ENCODE measurements at places on chromosomes 11 and 22.
A peak's percentile ranks its signal among the peaks of the same experiment; 100 is the strongest.

GRCh38 chr11:64198511-64198910, 8.0 kb upstream of the FERMT3 start:
- no peak for DNase-seq
- H3K4me1 ChIP-seq: no peaks in the 10 kb centered on the region
- no peaks in the 10 kb centered on the region for H3K27me3 ChIP-seq
- no peak overlapping the region for H3K4me3 ChIP-seq
- H3K27ac ChIP-seq: no peak overlapping the region
- peaks cover 28% of the 10 kb centered on the region for H3K36me3 ChIP-seq

DNA sequence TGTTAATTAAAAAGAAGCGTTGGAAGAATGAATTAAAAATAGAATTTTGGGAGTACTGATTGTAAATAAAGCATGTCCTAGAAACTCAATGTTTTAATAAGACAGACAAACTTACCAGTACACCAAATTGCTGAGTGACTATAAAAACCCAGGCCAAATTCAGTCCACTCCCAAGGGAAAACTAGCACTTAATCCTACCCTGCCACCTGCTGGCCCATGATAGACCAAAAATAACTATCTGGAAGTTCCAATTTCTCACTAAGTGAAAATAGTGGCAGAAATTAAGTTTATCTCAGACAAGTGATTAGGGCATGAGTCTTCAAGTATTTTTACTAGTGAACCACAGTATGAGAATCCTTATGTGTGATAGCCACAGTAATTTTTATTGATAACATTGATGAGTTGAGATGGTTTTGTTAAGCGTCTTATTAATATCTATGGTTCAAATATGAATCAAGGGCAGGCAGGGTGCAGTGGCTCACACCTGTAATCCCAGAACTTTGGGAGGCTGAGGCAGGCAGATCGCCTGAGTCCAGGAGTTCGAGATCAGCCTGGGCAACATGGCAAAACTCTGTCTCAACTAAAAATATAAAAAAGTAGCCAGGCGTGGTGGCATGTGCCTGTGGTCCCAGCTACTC, 9.8 kb upstream of the DDX10 start:
- no peaks in the 10 kb centered on the region for H3K36me3 ChIP-seq
- H3K27ac ChIP-seq: no peak overlapping the region
- no peaks in the 10 kb centered on the region for H3K4me1 ChIP-seq
- H3K27me3 ChIP-seq: peaks cover 18% of the 10 kb centered on the region
- H3K4me3 ChIP-seq: no peak overlapping the region

DNA sequence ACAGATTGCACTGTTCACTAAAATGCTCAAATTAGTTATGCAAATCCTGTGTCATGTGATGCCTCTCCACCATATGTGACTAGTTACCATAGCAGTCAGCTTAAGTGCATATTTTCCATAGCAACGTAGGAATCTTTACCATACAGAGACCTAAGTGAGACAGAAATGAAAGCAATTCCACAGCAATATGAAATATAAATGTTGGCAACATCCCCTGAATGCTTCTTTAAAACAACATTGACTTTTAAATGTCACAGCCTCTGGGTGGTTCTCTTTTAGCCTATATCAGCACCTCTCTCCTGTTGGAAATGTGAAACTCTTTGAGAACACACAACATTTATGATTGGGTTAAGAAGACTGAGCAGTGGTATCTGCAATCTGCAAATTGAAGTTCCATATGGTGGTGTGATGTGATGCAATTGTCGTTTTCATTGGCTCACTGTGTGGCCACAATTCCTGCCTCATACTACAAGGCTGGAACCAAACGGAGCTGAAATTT, 814.6 kb downstream of the DLG2 start:
- no peaks in the 10 kb centered on the region for H3K4me1 ChIP-seq
- H3K4me3 ChIP-seq: no peak overlapping the region
- no peak for DNase-seq
- H3K27ac ChIP-seq: no peak overlapping the region
- no peaks in the 10 kb centered on the region for H3K27me3 ChIP-seq

GRCh38 chr11:45662665-45663485, 2.5 kb downstream of the CHST1 start:
- H3K4me3 ChIP-seq: peak overlapping the region; percentile 88
- peak overlapping the region; percentile 35 for H3K27ac ChIP-seq
- DNase-seq: no peak

DNA sequence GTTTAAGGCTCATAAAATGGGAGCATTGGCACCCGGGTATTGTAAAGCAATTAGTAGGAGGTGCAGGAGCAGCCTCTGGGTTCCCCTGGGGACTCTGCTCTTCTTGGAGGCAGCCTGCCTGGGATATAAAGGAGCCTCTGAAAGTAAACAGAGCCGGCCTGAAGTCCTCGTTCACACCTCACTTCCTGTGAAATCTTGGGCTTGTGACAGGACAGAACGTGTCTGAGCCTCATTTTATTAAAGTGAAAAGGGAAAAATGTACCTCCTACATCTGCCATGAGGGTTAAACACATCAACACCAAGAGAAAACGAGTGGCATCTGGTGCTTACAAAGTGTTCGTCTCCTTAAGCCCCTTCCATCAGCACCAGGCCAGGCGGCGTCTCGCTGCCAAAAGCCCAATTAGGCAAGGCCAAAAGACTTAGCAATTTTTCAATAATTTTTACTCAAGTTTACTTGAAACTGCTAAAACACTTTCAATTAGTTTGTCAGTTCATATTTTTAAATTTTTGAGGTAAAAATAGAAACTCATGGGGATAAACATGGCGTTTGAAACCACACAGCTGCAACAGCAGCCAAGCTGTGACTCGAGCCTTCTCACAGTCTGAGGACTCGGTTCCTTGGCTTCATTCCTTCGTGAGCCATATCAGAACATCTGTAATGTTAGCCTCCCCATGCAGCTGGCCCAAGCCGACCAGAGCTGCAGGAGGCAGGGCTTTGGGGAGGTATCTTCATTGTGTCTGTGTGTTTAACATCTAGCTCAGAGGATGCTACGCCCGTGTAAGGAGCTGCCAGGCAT, 33.6 kb downstream of the MAP6 start:
- H3K27ac ChIP-seq: no peak overlapping the region
- peaks cover 67% of the 10 kb centered on the region for H3K4me1 ChIP-seq
- no peaks in the 10 kb centered on the region for H3K36me3 ChIP-seq
- no peak for DNase-seq
- H3K27me3 ChIP-seq: no peaks in the 10 kb centered on the region

DNA sequence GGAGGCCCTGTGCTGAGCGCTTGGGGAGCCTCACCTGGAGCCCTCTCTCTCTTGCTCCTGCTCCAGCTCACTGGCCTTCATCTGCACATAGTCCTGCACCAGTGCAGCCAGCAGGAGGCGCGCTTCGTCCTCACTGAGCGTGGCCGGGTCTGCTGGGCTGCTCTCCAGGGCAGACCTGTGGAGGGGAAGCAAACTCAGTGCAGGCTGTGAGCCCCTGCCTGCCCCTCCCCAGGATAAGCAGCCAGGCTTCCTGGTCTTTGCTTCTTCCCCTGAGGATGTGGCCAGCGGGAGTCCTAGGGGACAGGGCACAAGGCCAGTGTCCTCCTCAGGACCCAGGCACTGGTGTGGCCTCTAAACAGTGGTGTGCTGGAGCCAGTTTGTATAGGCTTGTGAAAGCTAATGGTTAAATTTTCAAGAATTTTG, 2.2 kb downstream of the CALCA start:
- H3K36me3 ChIP-seq: no peaks in the 10 kb centered on the region
- H3K4me1 ChIP-seq: peaks cover 25% of the 10 kb centered on the region
- no peak overlapping the region for H3K4me3 ChIP-seq
- H3K27me3 ChIP-seq: peaks cover 83% of the 10 kb centered on the region
- DNase-seq: peak; percentile 85

DNA sequence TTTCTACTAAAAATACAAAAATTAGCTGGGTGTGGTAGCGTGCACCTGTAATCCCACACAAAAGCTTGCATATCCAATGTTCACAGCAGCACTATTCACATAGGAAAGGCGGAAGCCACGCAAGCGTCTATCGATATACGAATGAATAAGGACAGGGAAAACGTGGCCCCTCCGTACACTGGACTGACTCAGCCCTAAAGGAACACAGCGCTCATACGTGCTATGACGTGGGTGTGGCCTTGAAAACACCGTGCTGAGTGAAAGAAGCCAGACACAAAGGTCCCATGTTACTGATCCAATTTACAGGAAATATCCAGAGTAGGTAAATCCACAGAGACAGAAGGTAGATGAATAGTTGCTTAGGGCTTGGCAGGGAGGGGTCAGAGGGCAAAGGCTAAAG, 7.0 kb downstream of the LMF2 start:
- no peaks in the 10 kb centered on the region for H3K36me3 ChIP-seq
- H3K27ac ChIP-seq: no peak overlapping the region
- no peak for DNase-seq
- H3K4me3 ChIP-seq: peak overlapping the region; percentile 69
- peaks cover 14% of the 10 kb centered on the region for H3K4me1 ChIP-seq

GRCh38 chr11:72203163-72203562, 11.2 kb downstream of the FOLR1 start:
- H3K36me3 ChIP-seq: no peaks in the 10 kb centered on the region
- H3K4me1 ChIP-seq: no peaks in the 10 kb centered on the region
- no peak for DNase-seq
- H3K27ac ChIP-seq: no peak overlapping the region

DNA sequence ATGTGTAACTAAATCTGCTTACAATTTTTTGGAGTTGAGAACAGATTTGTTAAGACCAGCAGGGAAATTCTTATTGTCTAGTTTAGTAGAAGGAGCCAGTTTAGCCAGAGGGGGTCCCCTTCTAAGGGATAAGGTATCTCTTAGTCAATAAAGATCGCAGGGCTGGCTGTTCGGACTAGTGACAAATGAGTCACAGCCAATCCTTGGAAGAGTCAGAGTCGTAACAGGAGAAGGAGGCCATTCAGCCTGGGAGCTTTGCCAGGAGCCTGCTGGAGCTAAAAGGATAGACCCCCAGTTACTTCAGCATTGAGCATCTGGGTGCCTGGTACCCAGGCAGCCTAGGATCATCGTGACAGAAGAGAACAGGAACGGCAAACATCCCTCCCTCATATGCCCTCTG, 191.6 kb upstream of the ARHGAP20 start:
- no peaks in the 10 kb centered on the region for H3K36me3 ChIP-seq
- H3K27me3 ChIP-seq: no peaks in the 10 kb centered on the region
- H3K4me1 ChIP-seq: no peaks in the 10 kb centered on the region
- no peak for DNase-seq
- no peak overlapping the region for H3K27ac ChIP-seq
- H3K4me3 ChIP-seq: no peak overlapping the region

DNA sequence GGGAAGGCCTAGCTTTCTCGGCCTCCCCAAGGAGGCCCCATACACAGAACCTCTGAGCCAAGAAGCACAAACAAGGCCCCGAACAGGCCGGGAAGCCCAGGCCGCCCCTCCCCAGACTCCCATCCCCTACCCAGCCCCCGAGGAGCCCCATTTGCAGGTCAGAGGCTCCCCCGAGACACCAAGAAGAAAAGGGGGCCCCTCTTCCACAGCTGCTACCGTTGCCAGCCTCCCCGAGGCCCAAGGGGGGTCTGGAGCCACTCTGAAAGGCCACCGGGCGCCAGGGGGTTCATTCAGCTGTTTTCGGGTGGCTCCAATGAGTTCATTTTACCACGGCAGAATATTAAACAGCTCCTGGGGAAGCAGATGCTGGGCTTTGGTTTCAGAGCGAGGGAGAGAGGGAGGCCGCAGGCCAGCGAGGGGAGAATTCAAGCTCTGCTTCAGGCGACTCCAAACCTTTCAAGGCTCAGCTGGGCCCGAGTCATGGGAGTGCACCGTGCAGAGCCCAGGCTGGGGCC, 28.5 kb downstream of the MN1 start:
- H3K27ac ChIP-seq: no peak overlapping the region
- H3K36me3 ChIP-seq: no peaks in the 10 kb centered on the region
- peaks cover 58% of the 10 kb centered on the region for H3K4me1 ChIP-seq
- no peak for DNase-seq
- H3K4me3 ChIP-seq: peak overlapping the region; percentile 38

GRCh38 chr11:61966734-61967115, 709 bp downstream of the FTH1 start:
- peaks cover 37% of the 10 kb centered on the region for H3K36me3 ChIP-seq
- H3K4me1 ChIP-seq: peaks cover 56% of the 10 kb centered on the region
- no peak for DNase-seq
- no peak overlapping the region for H3K27ac ChIP-seq
- H3K4me3 ChIP-seq: peak overlapping the region; percentile 98
- H3K27me3 ChIP-seq: no peaks in the 10 kb centered on the region

- no peak overlapping the region for H3K4me3 ChIP-seq
- no peaks in the 10 kb centered on the region for H3K4me1 ChIP-seq
- H3K36me3 ChIP-seq: peaks cover 34% of the 10 kb centered on the region
- DNase-seq: no peak
- no peak overlapping the region for H3K27ac ChIP-seq
Observed at GRCh38 chr11:28257761-28258160, 149.6 kb downstream of the METTL15 start.

GRCh38 chr22:33062361-33062760, 4.2 kb upstream of the SYN3 start:
- no peak overlapping the region for H3K4me3 ChIP-seq
- DNase-seq: no peak
- no peaks in the 10 kb centered on the region for H3K36me3 ChIP-seq

DNA sequence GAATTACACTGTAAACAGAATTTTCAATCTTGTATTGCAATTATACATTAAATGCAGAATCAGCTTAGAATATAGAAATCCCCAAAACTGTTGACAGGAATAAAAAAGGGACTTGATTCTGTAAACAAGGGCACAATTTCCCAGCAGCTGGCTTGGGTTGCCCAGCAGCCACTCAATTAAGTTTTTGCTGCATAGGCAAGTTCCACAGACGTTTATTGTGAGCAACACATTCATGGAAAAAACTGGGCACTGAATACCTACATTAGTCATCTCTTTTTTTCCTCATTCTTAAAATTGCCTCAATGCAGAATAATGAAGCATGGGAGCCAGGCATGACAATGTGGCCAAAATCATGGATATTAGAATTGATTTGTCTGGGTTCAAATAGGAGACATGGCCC, 421.8 kb upstream of the ANO5 start:
- no peaks in the 10 kb centered on the region for H3K36me3 ChIP-seq
- no peaks in the 10 kb centered on the region for H3K27me3 ChIP-seq
- no peak overlapping the region for H3K27ac ChIP-seq
- no peaks in the 10 kb centered on the region for H3K4me1 ChIP-seq
- DNase-seq: no peak

- peaks cover 12% of the 10 kb centered on the region for H3K4me1 ChIP-seq
- no peaks in the 10 kb centered on the region for H3K27me3 ChIP-seq
- H3K4me3 ChIP-seq: no peak overlapping the region
Observed at GRCh38 chr22:40436505-40437431, 66.4 kb downstream of the SGSM3 start.
